ENCODE measurements at places on chromosomes 3 and 15.

DNA sequence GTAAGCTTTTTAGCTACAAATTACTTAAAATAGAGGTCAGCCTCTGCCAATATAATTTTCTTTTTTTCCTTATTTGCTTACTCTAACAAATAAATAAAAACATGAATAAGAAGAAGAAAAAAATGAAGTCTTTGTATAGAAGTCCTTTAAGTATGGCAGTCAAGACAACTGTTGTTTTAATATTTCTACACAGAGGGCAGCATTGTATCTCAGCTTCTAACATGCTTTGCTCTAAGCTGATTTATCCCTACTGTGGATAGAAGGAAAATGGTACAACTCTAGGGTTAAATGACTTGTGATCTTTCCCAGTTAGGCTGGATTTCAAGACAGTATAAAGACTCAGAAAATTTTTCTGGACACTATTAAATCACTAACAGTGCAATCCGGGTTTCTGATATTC, 104.3 kb upstream of the MEIS2 start:
- no peaks in the 10 kb centered on the region for H3K27me3 ChIP-seq
- no peaks in the 10 kb centered on the region for H3K4me1 ChIP-seq
- no peaks in the 10 kb centered on the region for H3K36me3 ChIP-seq
- H3K27ac ChIP-seq: no peak overlapping the region

DNA sequence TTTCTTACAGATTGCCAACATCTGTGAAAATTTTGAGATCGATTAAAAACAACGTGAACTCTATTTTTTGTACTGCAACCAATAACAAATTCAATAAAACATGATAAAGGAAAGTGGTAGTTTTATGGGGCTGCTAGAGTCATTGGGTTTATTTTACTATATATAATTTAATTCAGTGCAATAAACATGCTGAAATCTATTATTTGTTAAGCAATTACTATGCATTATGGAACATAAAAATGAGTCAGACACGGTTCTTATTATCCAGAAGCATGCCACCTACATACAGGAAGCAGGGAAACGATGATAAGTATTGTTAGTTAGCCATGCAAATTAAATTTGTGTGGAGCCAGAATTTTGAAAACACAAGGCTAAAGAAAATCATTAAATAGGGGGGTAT, 27.2 kb downstream of the NPHP3 start:
- peaks cover 2% of the 10 kb centered on the region for H3K4me1 ChIP-seq
- no peaks in the 10 kb centered on the region for H3K27me3 ChIP-seq
- H3K4me3 ChIP-seq: no peak overlapping the region
- DNase-seq: no peak
- H3K36me3 ChIP-seq: peaks cover 22% of the 10 kb centered on the region

DNA sequence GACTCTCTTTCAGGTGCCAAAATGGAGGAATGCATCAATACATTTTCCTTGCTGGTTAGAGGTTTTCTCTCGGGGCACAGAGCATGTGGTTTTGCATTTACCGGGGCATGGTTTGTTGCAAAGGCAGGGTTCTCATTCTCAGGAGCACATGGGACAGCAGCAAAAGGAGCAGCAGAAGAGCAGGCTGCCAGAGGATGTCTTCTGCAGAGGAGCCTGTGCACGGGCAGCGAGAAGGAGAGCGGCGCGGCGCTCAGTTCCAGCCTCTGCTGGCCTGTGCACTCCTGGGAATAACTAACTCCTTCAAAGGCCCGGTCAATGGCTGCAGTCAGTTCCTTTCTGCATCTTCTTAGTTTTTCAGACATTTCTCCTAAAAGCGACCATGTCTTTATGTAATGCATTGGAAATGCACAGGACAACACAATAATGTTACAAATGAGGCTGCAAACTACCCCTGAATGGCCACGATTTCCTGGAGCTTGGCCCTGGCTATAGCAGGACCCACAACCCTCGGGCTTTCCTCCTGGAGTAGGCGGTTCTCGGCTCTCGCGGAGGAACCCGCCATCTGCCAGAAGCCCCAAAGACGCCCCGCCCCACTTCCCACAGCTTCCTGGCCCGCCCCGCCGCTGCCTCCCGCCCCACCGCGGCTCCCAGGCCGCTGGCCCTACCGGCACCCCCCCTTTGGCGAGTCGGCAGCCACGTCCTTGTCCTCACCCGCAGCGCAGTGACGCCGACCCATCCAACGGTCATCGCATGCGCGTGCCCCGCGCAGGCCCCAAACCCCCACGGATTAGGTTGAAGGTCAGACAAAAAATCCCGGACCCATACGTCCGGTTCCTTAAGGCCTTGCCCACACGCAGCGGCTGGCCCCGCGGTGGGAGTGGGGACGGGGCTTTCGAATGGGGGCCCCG, at the start of gene C3orf62:
Gene C3orf62 (minus strand): TSS at position 758 of the 908 bp plus-strand sequence. CDS start 360 bp downstream, at position 398.
- H3K4me1 ChIP-seq: peaks cover 30% of the 10 kb centered on the region
- H3K27me3 ChIP-seq: no peaks in the 10 kb centered on the region
- peak; percentile 86 for DNase-seq
- H3K36me3 ChIP-seq: peaks cover 37% of the 10 kb centered on the region

- H3K27ac ChIP-seq: no peak overlapping the region
- no peak for DNase-seq
- peaks cover 7% of the 10 kb centered on the region for H3K27me3 ChIP-seq
- no peaks in the 10 kb centered on the region for H3K36me3 ChIP-seq
- H3K4me1 ChIP-seq: no peaks in the 10 kb centered on the region
- no peak overlapping the region for H3K4me3 ChIP-seq
These were observed 9.7 kb downstream of the TIMP4 start for GRCh38 chr3:12149029-12149428.

- no peaks in the 10 kb centered on the region for H3K4me1 ChIP-seq
- no peaks in the 10 kb centered on the region for H3K27me3 ChIP-seq
- H3K27ac ChIP-seq: no peak overlapping the region
- H3K36me3 ChIP-seq: no peaks in the 10 kb centered on the region
- DNase-seq: no peak
These were observed 75.9 kb downstream of the BOC start for GRCh38 chr3:113287111-113287802.

GRCh38 chr3:5145120-5145519, 23.0 kb downstream of the ARL8B start:
- H3K4me3 ChIP-seq: no peak overlapping the region
- peaks cover 58% of the 10 kb centered on the region for H3K4me1 ChIP-seq
- no peak overlapping the region for H3K27ac ChIP-seq
- H3K27me3 ChIP-seq: no peaks in the 10 kb centered on the region
- no peak for DNase-seq
- peaks cover 86% of the 10 kb centered on the region for H3K36me3 ChIP-seq

- peaks cover 2% of the 10 kb centered on the region for H3K4me1 ChIP-seq
- no peak for DNase-seq
- peaks cover 47% of the 10 kb centered on the region for H3K36me3 ChIP-seq
- no peaks in the 10 kb centered on the region for H3K27me3 ChIP-seq
- no peak overlapping the region for H3K4me3 ChIP-seq
- H3K27ac ChIP-seq: no peak overlapping the region
These were observed 151.6 kb downstream of the RSRC1 start for GRCh38 chr3:158261371-158261991.

- H3K27me3 ChIP-seq: peaks cover 7% of the 10 kb centered on the region
- no peak overlapping the region for H3K27ac ChIP-seq
- H3K36me3 ChIP-seq: no peaks in the 10 kb centered on the region
- DNase-seq: no peak
These were observed 37.6 kb upstream of the ANKRD34C start for GRCh38 chr15:79244876-79245275.

- H3K4me1 ChIP-seq: no peaks in the 10 kb centered on the region
- H3K27ac ChIP-seq: no peak overlapping the region
- H3K4me3 ChIP-seq: no peak overlapping the region
- peaks cover 26% of the 10 kb centered on the region for H3K27me3 ChIP-seq
- H3K36me3 ChIP-seq: no peaks in the 10 kb centered on the region
- DNase-seq: no peak
These were observed 131.0 kb upstream of the UMPS start for GRCh38 chr3:124599147-124599765.

GRCh38 chr3:148940983-148941382, 50.4 kb upstream of the GYG1 start:
- H3K27me3 ChIP-seq: peaks cover 6% of the 10 kb centered on the region
- H3K4me1 ChIP-seq: no peaks in the 10 kb centered on the region
- H3K4me3 ChIP-seq: no peak overlapping the region
- no peak for DNase-seq
- no peak overlapping the region for H3K27ac ChIP-seq

DNA sequence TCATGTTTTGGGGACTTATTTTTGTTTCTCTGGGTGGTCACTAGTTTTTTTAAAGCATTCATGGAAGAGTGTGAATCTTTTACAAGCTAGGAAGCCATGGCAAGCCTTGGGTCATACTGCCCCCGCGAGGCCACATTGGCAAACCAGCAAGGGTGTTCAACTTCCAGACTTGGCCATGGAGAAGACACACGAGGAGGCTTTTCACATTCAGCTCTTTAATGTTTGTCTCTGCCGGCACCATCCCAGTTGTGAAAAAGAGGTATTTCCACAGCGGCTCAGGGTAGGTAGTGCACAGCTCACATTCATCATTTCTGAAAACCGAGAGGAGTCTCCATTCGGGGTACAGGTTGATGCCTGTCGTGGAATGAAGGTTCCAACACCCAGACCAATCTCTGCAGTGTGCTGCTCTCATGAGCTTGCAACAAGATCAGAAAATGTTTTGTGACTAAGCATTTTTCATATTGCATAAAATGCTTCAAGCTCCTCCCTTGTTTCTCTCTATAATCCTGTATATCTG, 7.7 kb downstream of the CCR5 start:
- DNase-seq: peak; percentile 81
- no peaks in the 10 kb centered on the region for H3K36me3 ChIP-seq
- H3K27ac ChIP-seq: no peak overlapping the region
- H3K4me1 ChIP-seq: peaks cover 33% of the 10 kb centered on the region

GRCh38 chr3:197367081-197367780, 68.8 kb upstream of the DLG1 start:
- no peaks in the 10 kb centered on the region for H3K36me3 ChIP-seq
- no peaks in the 10 kb centered on the region for H3K4me1 ChIP-seq
- H3K27ac ChIP-seq: no peak overlapping the region
- DNase-seq: no peak
- peaks cover 1% of the 10 kb centered on the region for H3K27me3 ChIP-seq

DNA sequence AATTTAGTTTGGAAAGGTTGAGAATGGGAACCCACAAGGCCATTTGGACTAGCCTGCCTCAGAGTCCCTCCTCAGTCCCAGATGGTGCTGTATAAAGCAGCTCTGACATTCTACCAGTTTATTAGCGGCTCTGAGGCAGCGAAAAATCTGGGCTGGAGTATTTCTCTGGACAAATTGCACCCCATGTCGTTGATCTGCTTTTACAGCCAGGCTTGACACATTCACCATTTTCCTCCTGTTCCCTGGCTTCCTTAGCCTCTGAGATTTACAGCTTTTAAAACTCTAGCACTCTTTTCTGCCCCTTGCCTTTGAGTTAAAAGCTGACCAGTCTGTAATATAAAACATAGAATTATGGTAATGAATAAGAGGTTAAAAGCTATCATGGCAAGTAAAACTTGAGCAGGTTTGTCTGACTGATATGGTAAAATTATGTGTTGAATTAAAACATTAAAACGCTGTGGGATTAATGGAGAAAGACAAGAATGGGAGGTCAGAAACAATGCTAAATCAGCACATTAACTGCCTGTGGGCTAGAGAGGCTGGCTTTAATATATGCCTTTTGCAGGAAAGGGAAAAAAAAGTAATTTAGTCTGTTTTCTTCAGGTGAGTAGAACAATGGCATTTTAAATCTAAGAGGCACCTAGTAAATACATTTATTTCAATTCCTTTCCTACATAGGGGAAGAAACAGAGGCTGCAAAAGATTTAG, 131.2 kb downstream of the MCTP2 start:
- H3K4me3 ChIP-seq: no peak overlapping the region
- H3K36me3 ChIP-seq: peaks cover 9% of the 10 kb centered on the region
- no peaks in the 10 kb centered on the region for H3K4me1 ChIP-seq
- DNase-seq: no peak

DNA sequence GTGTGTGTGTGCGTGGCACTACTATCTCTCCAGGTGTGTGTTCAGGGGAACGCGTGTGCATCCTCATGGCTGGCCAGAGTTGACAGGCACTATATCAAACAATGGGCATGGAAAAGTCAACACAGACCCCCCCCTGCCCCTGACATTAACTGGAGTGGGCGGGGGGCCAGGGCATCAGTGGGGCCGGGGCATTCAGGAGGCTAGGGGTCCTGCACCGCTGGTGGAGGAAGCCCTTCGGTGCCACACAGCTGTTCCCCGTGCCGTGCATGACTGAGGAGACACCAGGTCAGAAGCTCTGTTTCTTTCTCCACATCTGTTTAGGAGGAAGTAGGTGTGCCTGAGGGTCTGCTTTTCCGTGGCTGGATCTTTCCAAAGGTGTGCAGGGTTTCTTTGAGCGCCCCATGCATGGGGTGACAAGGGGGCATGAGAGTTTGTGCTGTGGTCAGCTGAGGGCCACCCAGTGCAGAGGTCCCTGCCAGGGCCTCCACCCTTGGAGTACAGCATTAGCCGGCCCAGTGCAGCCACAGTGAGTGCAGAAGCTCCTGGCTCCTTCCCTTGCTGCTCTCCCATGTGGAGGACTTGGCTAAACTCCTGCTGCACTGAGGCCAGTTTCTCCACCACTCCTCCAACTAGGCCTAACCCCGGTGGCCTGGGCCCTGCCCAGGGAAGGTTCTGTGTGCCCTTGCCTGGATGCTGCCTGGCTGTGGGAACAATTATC, 7.5 kb downstream of the C3orf22 start:
- no peaks in the 10 kb centered on the region for H3K36me3 ChIP-seq
- H3K4me1 ChIP-seq: no peaks in the 10 kb centered on the region
- H3K4me3 ChIP-seq: no peak overlapping the region
- DNase-seq: no peak

DNA sequence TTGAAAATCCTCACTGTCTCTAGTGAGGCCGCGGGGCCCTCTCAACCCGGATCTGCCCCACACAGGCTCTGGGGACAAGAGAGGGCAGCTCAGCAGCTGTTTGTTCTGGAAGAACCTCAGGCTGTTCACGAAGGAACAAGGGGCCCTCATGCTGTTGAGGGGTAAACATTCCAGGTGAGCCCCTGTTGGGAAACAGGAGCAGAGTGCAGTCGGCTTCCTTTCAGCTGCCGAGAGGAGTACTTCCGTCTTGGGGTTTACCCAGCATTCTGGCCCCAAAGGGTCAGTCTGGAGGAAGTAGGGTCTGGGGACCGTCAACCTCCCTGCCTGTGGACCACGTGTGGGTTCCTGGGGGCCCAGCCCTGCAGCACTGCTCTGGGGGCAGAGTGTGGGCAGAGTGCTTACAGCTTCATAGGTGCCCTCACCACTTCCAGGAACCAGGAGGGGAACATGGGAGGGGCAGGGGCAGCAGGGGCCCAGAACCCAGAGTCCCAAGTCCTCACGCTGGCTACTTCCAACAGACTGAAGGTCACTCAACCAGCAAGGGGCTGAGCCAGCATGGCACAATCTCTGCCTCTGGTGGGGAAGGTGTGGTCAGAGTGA, 49.2 kb upstream of the CTSH start:
- no peaks in the 10 kb centered on the region for H3K36me3 ChIP-seq
- DNase-seq: no peak
- no peak overlapping the region for H3K4me3 ChIP-seq
- H3K4me1 ChIP-seq: no peaks in the 10 kb centered on the region

- no peak overlapping the region for H3K27ac ChIP-seq
- peaks cover 2% of the 10 kb centered on the region for H3K27me3 ChIP-seq
- no peaks in the 10 kb centered on the region for H3K4me1 ChIP-seq
These were observed 45.3 kb downstream of the DGKG start for GRCh38 chr3:186316666-186317260.

GRCh38 chr3:30475038-30475808, 131.2 kb upstream of the TGFBR2 start:
- H3K27ac ChIP-seq: peak overlapping the region; percentile 58
- DNase-seq: peak; percentile 57
- H3K4me1 ChIP-seq: peaks cover 47% of the 10 kb centered on the region
- H3K27me3 ChIP-seq: no peaks in the 10 kb centered on the region

Measured in activated CD8-positive, alpha-beta T cell treated with anti-CD3 and anti-CD28 coated beads for 36 hours (primary cell).